ENCODE measurements at places on chromosomes 12 and 14.
A peak's percentile ranks its signal among the peaks of the same experiment; 100 is the strongest.

DNA sequence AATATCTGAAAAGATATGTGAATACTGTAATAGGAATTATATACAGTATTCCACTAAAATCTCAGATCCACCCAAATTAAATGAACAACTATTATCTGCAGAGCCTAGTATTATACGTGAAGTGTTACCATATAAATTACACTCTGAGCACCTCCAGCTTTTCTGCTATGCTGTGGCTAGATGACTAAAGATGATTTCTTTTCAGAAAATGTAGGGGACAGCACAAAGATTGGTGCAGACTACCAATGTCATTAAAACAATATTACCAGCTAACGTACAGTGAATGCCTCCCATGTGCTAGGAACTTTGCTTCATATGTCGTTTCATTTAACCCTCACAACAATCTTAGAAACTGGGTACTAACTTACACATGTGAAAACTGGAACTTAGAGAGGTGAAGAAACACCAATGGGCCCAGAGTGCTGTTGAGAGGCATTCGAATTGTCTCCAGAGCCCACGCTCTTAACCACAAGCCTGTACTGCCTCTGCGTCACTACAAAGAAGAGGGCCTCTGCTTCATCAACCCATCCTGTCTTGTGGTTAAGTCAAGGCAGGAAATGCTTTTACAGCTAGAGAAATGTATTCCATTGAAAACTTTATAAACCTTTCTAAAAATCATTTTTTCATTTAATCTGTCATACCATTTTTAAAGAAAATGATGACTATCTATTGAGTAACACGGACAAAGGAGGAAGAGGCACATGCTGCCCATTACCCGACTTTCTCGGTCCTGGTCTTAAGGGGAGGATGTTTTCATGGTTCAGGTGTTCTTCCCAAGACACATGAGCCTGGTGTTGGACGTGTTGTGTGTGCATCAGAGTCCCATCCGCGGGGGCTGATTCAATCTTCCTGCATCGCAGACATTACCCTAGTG lies 1.3 kb downstream of the GPR65 start:
- DNase-seq = peak; percentile 56

GRCh38 chr14:105072892-105073719 lies 7.9 kb upstream of the GPR132 start:
- DNase-seq = no peak

DNA sequence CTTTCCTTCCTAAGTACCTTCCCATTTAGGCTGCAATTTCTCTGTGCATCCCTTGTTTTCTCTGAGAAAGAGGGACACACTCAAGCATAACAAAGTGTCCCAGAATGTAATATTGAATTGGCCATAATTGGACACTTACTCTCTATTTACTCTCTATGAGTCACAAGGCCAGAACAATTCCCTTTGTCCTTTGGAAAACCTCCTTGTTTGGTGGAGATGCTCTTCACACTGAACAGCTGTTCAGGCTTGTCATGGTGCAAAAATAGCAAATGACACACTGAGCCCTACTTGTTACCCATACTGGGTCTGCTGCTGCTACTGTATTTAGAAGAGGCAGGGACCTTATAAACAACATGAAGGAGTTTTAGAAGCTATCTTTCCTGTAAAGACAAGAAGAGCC lies 1590.5 kb upstream of the TMEM132C start:
- DNase-seq = no peak

GRCh38 chr14:84806622-84807021 lies 723.3 kb upstream of the FLRT2 start:
- DNase-seq = no peak

GRCh38 chr12:105057174-105057573 lies 27.1 kb downstream of the ALDH1L2 start:
- DNase-seq = no peak

GRCh38 chr12:21276826-21277225 lies 57.9 kb downstream of the SLCO1A2 start:
- DNase-seq = no peak

GRCh38 chr12:123608182-123608581 lies 6.3 kb downstream of the DDX55 start:
- DNase-seq = no peak

DNA sequence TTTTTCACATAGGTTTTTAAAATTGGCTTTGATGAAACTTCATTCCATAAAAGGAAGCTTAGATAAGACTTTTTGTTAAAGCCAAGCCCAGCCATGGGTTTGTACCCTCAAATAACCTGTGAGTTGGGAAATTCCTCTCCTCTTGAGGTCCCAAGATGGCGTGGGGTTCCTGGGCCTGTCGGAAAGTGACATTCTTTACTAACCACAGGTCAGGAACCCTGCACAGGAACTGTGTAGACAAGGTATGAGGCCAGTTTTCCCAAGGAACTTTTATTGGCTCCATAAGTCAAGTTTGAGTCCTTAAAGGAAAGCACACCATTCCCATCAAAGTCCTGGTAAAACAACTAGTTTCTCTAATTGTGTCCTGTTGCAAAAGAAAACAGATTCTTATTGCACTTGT lies 65.0 kb upstream of the AMN start:
- no peak for DNase-seq

DNA sequence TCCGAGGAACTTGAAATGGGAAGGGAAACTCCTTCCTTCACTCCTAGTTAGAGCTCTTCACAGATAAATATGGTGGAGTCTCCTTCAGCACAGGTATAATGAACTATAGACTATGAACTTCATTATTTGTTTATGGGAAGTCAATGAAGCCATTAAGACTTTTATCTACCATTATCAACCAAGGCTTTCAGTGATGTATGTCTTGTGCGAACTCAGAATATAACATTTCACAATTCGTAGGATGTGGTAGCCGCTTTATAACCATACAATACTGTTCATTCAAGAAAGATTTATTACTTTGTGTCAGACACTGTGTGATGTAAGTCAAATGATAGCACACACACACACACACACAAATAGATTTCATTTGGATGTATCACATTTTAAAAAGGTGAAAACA lies 24.8 kb upstream of the ETNK1 start:
- no peak for DNase-seq

DNA sequence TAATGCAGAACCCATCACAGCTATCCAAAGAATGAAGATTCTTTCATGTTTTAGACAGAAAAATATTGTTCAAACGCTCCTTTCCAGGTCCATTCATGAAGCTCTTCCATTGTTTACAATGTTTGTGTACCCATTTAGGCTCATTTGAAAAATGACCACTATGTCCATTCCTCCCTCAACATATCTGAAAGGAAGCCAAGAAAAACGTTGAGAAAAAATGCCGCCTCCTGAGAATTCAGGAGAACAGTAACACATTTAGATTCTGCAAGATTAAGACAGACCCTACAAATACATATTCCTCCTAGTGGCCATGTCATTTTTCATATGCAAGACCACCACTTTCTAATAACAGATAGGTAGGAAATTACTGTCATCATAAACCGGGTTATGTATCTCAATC lies 124.4 kb downstream of the SLC25A21 start:
- DNase-seq = no peak

GRCh38 chr14:105203057-105203531 lies 22.0 kb upstream of the NUDT14 start:
- peak; percentile 81 for DNase-seq

DNA sequence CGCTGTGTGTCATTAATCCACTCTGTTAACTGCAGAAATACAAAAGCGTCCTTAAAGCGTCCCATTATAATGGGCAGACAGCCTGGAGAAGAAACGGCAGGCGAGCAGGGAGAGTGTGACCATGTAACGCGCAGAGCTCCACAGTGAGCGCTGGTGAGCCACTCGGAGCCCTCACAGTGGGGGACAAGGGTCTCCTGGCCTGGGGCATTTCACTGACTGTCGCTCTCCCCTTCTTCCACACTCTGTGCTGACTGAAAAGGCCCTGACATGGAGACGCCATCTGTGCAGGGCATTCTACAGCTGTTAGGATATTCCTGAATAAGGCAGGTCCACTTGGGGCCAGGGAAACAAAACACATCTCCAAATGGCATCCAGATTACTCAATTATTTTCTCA lies 24.2 kb downstream of the CCDC92 start:
- DNase-seq = no peak

GRCh38 chr14:65804439-65805112 lies 392.0 kb downstream of the FUT8 start:
- DNase-seq = no peak

DNA sequence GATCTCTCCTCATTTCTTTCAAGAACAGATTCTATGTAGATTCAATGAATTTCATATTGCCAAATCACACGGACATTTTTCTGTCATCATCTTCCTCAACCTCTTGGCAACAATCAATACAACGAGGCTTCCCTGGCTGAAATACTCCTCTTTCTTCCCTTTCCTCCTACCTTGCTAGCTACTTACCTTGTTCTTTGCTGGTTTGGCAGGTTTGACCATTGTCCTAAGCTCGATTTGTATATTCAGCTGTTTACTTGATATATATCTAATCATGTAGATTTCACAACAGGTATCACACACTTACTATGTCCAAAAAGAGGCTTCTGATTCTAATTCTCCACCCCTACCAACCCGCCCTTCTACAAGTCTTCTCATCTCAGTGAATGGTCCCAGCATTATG lies 23.6 kb downstream of the NDUFA12 start:
- no peak for DNase-seq

DNA sequence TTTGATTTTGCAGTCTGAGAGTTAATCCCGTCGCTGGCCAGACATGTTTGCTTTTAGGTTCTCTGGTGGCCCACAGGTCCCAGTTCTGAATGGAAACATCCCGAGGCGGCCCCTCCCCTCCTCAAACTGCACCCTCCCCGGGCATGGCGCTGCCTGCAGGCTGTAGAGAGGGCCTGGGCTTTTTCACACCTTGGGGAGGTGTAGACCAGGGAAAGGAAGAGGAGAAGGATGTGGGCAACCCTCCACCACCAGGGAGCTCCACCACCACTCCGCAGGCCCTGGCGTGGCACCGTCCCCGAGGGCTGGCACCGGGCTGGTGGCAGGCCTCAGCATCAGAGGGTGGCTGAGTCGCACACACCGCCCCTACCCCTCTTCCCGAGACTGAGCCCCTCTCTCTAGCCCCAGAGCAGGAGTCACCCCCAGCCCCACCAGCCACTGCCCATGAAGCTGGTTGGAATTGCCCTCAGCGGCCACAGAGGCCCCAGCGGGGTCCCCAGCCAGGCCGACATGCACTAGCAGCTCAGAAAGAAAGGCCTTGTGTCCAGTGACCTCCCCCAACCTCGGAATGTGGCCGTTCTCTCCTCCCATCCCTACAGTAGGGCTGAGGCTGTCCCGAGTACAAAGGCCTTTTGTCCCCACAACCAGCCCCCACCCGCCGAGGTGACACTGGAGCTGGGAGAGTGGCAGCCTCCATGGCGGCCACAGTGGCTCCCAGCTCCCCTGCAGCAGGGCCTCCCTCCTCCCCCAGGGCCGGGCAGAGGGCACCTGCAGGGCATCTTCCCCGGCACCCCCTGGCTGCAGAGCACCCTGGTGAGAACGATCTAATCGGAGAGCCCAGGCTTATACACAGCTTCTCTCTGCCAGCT lies 23.5 kb upstream of the INF2 start:
- peak; percentile 61 for DNase-seq

DNA sequence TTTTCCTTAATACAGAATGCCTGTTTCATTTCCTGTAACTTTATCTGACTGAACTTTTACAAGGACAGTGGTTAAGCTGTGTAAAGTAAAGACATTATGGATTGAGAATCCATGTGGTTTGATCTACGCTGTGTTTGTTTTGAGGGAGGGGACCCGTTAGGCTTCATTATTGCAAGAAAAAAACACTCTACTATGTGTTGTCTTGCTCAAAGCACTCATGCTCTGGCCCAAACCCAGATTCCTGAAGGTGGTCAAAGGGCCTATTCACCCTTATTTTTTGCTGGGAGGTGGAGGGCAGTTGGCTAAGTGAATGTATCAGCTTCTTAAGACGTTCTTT lies 11.9 kb downstream of the RNF10 start:
- DNase-seq = no peak

DNA sequence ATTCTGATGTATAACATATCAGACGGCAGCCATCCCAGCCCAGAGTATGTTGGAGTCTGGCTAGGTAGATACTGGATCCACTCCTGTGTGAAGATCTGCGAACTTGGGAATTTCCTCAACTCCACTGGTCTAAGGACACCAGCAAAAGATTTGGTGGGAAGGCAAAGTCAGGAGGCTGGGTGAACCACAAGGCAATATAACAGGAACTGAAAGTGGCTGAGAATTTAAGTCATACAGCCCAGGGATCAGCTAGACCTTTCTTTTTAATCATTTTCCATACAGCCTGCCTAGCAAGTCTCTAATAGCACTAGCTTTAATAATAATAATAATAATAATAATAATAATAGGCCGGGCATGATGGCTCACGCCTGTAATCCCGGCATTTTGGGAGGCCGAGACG lies 34.8 kb downstream of the BRAP start:
- no peak for DNase-seq

DNA sequence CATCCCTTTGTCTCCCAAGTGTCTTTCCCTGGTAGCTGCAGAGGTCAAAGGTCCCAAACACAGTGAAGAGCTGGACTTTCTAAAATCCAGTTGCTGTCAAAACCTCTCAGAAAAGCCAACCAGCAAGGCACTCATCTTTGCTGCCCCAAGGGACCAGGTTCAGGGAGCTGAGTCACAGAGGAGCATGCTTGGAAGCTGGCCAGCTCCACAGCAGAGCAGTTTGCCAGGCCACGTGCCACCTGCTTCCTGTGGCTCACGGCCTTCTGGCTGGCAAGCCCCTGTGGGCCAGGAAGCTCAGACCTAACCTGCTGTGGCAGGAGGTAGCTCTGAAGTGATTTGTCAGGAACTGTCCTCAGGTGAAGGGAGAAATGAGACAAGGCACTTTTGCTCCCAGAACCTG lies 3.6 kb downstream of the ISCU start:
- peak; percentile 78 for DNase-seq

All from Karpas-422 (cell line).